Renal cortical epithelial cell (primary cell): ENCODE measurements at places on chromosomes 6 and 20.

- peak; percentile 42 for DNase-seq
Observed at GRCh38 chr20:23366384-23366783, 4.4 kb downstream of the GZF1 start.

GRCh38 chr6:147530132-147531060 lies 21.9 kb downstream of the SAMD5 start:
- peak; percentile 84 for DNase-seq

DNA sequence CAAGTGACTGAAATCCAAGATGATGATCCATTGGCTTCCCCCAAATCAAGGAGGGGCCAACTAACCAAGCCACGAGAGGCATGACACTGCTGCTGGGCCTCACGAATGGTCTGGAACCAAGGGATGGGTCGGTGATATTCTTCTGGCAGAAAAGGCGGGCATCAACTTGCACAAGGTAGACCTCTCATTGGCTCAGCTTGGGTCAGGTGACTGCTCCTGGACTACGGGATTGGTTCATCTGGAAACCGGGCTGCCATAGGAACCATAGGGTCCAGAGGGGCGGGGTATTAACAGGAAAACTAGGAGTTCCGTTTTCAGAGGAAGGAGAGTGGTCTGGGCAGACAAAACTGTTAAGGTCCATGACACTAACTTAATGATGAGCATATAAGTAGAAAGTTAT lies 100.9 kb downstream of the TFAP2C start:
- DNase-seq = no peak

DNA sequence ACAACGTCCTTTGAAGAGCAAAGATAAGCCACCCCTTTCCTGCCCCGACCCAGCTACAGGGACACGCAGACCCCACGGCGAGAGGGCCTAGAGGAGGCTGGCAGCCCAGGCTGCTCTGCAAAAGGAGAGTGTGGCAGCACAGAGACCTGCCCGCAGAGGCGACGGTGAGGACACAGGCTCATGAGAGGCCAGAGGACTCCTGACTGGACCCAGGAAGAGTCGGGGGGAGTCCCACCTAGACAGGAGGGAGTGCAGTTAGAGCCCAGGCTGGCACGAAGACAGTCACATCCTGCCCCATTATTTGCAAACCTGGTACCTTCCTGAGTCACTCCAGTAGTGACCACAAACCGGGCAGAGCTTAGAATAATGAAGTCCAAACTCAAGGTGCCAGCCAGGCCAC lies 227.7 kb upstream of the CDH4 start:
- no peak for DNase-seq

GRCh38 chr6:148671085-148671484 lies 75.7 kb upstream of the UST start:
- no peak for DNase-seq

- peak; percentile 6 for DNase-seq
Observed at GRCh38 chr20:22931653-22932608, 103.2 kb upstream of the SSTR4 start.

DNA sequence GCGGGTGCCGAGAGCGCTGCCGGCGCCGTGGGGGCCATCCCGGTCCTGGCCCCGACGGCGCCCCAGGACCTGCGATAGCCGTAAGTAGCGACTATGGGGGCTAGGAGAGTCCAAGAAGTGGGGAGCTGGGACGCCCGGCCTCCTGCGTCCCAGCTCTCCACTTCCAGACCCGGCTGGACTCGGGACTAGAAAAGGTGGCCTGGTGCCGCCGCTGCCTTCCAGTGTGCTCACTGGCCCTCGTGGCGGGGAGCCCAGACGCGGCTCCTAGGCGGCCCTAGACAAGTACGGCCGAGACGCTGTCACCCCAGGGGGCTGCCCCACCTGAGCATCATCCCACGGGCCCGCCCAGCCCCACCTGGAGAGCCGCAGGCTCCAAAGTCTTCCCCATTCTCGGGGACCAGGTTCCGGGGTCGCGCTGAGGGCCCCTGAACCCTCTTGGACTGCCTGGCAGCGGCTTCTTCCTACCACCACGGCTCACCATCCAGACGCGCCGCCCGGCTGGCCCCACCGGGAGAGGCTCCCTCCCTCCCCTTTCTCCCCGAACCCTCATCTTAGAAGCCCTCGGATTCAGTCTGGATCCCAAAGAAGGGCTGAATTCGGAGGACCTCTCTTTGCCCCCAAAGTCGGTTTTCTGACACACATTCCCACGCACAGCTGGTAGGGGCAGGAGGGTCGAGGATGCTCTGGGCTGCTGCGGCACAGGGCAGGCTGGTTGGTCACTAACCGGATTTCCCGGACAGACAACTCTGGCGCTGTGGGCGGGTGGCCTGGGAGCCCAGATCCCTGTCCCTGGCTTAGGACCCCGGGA lies 870 bp upstream of the MDFI start:
- no peak for DNase-seq

- DNase-seq = no peak
Observed at GRCh38 chr20:49685161-49685601, 28.5 kb downstream of the B4GALT5 start.

DNA sequence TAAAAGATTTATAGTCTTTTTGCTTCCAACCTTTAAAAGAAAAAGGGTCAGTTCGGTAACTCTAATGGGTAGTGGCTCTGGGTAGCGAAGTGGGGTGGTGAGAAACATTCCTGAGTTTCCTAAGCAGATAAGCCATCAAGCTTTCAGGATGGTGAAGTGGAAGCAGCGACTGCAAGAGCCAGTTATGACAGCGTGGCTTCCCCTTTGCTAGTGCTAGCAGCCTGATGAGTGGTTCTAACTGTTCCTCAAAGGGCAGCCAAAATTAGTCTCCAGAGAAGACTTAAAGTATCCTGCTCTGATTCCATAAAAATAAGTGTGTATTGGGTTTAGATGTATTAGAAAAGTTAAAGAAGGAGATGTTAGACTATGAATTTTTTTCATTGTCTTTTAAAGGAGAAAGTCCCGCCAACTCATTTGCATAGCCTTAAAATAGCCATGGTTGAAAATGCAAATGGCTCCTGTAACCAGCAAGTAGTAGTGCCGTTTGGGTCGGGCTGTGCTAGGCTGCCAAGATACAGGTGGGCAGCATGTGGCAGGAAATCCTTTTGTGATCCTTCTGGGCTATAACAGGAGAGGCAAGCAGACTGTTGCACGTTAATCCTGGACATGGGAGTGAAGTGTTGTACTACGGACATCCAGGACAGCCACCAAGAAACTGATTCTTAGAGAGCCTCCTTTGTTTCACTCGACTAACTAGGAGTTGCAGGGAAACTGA lies 18.0 kb downstream of the ELOVL2 start:
- no peak for DNase-seq

GRCh38 chr20:53769041-53769440 lies 175.4 kb upstream of the ZNF217 start:
- DNase-seq = no peak

- no peak for DNase-seq
Observed at GRCh38 chr20:40959325-40960092, 69.1 kb upstream of the TOP1 start.

DNA sequence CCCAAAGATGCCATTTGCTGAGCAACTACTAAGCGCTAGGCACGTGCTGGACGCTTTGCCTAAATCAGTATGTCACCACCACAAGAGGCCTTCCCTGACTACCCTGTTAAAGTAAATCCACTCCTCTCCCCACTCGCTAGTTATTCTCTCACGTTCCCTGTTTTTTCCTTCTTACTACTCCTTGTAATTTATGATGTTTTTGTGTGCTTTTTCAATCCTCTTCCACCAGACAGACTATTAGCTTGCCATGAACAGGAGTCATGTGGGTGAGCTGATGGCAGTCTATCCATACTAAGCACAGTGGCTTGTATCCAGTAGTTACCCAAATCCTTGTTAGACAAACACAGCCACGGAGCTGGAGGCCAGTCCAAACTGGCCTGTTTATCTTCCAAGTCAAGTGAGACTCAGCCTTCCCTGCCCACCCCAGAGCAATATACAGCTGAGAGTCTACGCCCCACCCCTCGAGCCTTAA lies 41.2 kb downstream of the C6orf132 start:
- DNase-seq = peak; percentile 38

DNA sequence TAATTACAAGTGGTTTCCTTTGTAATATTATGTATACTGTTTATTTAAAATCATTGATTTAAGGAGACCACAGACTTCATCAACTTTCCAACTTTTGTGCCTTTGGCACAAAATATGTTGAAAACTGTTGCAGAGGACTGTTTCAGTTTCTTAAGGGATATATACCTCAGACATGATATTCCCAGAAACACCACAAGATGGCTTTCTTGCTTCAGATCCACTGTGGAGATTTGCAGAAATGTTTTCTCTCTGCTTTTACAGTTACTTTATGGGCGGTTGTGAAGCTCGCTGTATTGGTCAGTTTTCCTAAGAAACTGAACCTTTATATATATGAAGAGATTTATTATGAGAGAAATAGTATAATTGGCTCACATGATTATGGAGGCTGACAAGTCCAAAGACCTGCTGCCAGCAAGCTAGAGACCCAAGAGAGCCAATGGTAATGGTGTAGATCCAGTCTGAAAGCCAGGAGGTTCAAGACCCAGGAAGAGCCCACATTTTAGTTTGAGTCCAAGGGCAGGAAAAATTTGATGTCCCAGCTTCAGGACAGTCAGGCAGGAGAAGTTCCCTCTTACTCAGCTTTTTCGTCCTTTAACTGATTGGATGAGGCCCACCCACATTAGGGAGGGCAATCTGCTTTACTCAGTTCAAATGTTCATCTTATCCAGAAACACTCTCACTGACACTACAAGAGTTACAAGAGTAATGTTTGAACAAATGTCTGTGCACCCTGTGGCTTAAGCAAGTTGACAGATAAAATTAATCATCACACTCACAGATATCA lies 12.8 kb downstream of the ME1 start:
- DNase-seq = peak; percentile 69

DNA sequence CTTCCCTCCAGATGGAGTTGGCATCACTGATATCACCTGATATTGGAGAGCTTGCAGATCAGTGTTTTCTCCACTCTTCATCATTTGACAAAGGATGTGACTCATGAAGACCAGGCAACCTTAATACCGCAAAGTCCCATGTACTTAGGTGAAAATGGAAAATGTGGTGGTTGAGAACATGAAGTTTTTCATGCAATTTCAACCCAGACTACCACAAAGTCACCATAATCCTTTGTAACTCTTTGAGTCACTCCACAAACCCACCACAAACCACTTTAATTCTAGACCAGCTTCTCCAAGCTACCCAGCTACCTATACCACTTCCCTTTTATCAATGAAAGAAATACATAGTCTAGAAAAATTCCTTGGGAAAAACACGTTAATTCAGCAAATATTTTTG lies 7.1 kb downstream of the NHLRC1 start:
- peak; percentile 13 for DNase-seq

GRCh38 chr6:167651318-167652041 lies 175.2 kb upstream of the AFDN start:
- no peak for DNase-seq

DNA sequence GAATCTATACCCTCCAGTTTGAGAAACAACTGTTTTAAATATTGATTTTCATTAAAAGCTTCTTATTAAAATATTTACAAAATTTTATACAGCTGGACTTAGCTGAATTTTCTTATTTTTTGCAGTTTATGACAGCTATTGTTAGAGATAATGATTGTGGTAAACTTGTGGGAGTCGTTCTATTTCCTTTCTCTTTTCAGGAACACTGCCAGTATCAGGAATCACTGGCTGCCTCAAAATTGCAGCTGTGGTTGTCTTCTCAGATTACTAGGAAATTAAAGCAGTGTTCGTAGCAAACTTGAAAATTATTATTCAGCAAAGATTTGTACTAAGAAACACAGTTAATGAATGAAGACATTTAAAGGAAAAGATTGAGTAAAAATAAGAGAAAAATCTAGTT lies 311.0 kb downstream of the CENPW start:
- DNase-seq = peak; percentile 4

DNA sequence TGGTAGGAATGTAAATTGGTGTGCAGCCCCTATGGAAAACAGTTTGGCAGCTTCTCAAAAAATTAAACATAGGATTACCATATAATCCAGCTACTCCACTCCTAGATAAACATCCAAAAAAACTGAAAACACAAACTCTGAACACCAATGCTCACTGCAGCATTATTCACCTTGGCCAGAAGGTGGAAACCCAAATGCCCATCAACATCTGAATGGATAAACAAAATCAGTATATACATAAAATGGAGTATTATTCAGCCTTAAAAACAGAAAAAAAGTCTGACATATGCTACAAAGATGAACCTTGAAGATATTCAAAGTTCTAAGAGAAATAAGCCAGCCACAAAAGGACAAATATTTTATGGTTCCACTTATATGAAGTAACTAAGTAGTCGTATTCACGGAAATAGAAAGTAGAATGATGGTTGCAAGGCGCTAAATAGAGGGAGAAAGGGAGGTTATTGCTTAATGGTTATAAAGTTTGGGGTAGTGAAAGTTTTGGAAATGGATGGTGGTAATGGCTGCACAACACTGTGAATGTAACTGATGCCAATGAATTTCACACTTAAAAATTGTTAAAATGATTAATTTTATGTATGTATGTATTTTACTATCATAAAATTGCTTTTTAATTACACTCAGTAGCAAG lies 4.0 kb downstream of the PHF10 start:
- DNase-seq = no peak

DNA sequence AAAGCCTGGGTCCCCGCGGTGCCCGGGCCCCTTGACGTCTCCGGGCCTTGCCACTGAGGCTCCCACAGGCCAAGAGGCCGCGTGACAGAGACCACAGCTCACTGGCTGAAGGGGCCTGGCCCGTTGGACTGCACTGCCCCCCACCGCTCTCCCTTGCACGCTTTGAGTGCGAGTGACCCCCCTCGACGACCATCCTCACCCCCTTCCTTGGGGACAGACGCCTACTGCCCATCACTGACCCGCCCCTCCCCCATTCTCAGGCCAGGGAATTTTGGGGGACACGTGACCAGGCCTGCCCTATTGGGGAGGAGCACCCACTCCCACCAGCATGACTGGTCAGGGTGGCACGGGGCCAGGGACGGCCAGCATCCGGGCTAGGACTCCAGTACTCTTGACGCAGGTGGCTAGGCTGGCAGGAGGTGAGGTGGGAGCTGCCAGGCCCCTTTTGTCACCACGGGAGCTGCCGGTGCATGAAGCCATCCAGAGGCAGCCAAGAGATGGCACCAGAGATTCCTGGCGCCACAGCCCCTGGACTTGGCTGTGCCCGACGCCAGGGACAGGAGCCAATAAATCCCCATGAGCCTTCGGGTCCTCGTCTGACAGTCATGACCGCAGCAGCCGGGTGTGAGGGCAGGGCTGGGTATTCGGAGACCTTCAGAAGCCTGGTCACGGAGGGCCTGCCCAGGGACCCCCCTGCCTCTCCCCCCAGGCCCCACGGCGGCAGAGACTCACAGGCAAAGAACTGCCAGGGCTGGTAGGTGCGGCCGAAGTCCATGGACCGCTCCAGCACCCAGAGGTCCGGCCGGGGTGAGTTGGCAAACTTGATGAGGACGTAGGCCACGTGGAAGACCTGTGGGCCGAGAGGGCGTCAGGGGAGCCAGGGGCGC lies 14.5 kb downstream of the LAMA5 start:
- no peak for DNase-seq

GRCh38 chr6:89132057-89132456 lies 13.8 kb upstream of the PM20D2 start:
- DNase-seq = no peak

DNA sequence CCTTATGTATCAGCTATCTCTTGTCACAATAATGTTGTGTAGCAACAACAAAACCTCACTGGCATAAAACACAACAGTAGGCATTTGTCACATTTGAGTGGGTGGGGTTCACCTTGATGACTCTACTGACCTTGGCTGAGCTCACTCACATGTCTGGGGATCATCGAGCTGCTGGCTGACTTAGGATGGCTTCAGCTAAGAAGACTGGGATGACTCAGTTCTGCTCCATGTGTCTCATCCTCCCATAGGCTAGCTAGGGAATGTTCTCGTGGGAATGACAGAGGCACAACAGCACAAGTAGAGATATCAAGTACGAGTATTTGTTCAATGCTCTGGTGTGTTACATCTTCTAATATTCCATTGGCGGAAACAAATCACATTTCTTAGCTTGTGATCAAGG lies 167.9 kb downstream of the PLCB1 start:
- no peak for DNase-seq
